ENCODE measurements at places on chromosomes 4 and X.

DNA sequence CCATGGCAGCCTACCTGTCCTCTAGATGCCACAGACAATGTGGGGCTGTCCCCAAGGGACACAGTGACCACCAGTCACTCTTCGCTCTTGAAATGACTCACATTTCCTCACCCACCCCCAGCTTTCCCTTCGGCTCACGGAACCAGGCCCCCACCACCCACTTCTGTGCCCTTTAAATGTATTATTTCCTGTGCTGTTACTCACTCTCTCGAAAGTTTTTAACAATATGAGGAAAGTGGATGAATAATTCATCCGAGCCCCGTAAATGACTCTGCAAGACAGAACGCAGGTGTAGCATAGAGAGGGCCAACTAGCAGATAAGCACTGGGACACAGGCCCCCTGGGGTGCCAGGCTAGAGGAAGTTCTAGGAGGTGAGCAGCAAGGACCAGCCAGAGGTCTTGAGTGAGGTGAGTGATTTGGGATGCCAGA lies 179.5 kb upstream of the TBL1X start:
- no peak for DNase-seq

DNA sequence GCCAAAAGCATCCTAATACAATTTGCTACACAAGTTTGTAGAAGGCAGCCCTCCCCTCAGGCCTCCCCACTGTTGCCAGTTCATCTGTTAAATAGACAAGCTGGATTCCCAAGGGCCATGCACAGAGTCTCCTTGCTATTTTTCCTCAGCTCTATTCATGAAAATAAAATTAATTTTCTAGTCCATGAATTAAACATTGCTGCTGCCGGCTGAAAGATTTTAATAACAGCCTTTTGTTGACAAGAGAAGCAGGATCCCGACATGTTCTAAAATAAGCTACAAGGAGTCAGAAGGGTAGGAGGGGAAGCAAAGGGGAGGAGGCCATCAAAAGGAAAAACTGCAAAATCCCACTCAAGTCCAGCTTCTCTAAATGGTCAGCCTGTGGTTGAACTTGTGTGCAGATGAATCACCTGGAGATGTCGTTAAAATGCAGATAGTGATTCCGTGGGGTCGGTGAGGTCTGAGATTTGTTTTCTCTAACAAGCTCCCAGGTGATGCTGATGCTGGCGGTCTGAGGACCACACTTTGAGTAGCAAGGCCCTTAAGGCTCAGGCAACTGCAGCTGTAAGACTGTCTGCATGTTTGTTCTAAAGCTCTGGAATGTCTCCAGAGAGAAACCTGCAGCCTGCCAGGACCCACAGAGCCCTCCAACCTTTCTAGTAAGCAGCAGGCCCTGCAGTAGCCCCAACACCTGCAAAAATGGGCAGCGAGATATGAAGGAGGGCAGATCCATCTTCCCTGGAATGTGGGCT lies 9.4 kb downstream of the SCD5 start:
- no peak for DNase-seq

- no peak for DNase-seq
These were observed 1699.2 kb upstream of the IGFBP7 start for GRCh38 chr4:58809366-58809765.

GRCh38 chr4:138090918-138091676 lies 151.1 kb downstream of the SLC7A11 start:
- no peak for DNase-seq

GRCh38 chr4:83293305-83294046 lies 8.9 kb upstream of the COQ2 start:
- no peak for DNase-seq

- no peak for DNase-seq
These were observed 22.9 kb downstream of the XG start for GRCh38 chrX:2774776-2775175.

GRCh38 chr4:78667325-78667724 lies 108.8 kb upstream of the BMP2K start:
- no peak for DNase-seq

DNA sequence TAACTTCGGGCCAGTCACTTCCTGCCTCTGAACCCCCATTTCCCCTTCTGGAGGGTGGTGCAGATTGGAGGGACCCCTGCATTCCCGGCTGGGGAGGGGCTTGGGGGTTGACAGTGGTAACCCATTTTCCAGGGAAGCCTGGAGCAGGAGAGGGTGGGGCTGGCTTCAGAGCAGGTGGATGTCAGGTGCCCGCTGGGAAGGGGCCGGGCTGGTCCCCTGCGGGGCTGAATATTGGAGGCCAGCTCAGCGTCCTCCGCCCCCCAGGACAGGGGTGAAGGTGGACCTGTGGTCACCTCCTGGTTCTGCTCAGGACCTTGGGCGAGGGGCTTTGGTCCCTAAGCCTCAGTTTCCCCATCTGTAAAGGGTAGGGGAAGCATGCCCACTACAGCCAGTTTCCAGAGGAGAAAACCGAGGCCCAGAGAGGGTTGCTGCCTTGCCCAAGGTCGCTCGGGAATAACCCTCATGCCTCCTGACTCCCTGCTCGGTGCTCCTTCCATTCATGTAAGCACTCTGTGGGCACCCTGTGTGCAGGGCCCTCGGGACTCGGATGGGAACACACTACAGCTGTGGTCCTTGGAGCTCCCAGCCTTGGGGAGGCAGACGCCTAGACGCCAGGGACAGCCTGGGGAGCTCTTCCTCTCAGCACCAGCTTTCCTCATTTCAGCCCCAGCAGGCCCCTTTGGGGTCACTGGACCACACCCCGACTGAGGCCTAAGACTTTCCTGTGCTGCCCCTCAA lies 683 bp downstream of the MAN2B2 start:
- no peak for DNase-seq

- DNase-seq = no peak
These were observed 270.6 kb downstream of the FBXO8 start for GRCh38 chr4:174012886-174013259.
